ENCODE measurements at places on chromosomes 2 and 18. TPM values are rescaled to one million over a fixed set of nuclear protein-coding genes. Genes with fewer than 3 reads are reported as not detected.

DNA sequence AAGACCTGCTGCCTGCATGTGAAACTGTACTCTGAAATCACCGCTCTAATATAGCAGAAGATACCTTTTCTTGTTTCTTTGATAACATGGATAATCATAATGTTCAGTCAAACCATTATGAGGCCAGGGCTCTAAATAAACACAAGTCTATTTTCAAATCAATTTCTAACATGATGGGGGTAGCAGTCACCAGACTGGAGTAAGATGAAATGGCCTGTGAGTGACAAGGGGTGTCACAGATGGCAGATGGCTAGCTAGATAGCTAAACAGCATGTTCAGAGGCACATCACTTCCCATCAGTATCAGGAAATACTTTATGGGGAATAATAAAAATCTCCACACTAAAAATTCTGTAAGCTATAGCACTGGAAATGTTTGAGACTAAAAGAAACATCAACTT lies 14.0 kb downstream of the MBD2 start:
- no peak for DNase-seq

GRCh38 chr2:237627441-237628246 lies at the start of gene LRRFIP1:
TSS of gene LRRFIP1 (plus strand) at chr2:237627587. CDS start at chr2:237627645, 58 bp downstream.
- DNase-seq: no peak

RFTN2 gene
- 8.1 TPM for total RNA-seq

GRCh38 chr18:50126471-50126870 lies 68.5 kb downstream of the MYO5B start:
- no peak for DNase-seq

GRCh38 chr2:33090553-33091134 lies 143.9 kb downstream of the LTBP1 start:
- no peak for DNase-seq

GRCh38 chr2:106054880-106055655 lies 139.0 kb downstream of the UXS1 start:
- no peak for DNase-seq

- DNase-seq: peak; percentile 29
These were observed 26.9 kb downstream of the COL4A3 start for GRCh38 chr2:227191367-227191766.
